ENCODE measurements at places on chromosomes 12 and 14.

GRCh38 chr12:40002178-40003169 is 103.4 kb downstream of the SLC2A13 start:
- DNase-seq, result no peak

GRCh38 chr12:52382854-52383253 is 2.6 kb downstream of the KRT84 start:
- no peak for DNase-seq

DNA sequence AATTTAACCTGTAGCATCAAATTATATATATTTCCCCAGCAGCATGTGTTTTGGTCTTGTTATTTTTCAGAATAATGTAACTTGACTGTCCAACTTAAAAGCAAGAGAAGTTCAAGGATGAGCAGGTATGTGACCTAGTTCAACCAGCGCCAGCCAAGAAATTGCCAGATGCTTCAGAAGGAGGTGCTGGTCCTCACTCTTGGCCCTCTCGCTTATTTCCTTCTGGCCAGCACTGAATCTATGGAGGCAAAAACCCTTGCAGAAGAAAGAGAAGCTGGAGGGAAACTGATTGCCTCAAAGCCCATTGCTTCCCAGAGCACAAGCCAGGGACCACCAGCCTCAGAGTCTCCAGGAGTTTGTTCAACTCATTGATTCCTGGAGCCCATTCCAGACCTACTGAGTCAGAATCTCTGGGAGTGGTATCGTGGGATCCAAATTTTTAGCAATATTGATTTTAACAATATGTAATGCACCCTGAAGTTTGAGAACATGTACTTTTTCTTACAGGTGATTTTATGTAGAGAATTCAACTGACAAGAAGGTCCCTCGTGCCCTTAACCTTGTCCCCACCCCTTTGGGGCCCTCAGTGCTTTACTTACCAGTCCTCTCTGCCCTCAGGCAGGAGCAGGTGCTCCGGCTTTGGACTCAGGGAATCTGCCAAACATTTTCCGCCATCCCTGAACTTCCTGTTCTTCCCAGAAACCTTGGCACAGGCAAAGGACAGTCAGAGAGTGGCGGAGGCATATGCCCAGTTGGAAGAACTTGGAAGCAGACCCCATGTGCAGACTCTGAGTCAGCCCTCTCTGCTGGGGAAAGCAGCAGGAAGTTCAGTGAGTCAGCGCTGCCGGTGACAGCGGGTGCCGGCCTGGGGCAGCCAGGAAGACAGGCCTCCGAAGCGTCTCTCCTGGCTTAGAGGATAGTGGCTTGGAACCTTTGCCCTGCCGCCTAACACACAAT is 10.4 kb downstream of the BEST3 start:
- DNase-seq, result no peak

DNA sequence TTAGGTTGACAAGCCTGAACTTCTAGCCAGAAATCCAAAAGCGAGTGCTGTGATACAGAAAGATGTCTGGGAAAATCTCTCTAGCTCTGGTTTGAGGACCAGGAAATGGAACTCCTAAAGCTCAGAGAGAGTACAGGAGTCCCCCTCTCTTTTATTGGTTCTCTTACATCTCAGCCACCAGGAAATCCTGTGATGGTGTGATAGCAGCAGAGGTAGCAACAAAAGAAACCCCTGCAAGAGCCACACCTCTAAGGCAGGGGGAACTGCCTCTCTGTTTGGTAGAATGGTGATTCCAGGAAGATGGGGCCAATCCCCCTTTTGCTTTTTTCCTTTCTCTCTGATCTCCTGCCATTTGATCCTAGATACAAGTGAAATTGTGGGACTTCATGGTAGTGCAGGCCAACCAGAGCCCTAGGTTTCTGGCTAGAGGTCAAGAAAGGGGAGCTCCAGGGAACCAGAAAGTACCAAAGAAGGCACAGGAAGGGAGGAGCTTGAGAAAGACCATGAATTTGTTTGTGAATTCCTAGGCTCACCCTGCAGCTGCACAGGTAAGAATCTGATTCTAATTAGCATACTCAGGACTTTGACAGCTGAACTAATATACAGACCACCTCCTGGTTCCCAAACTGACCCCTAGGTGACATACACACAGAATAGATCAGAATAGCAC is 88.5 kb downstream of the PAPLN start:
- no peak for DNase-seq

- no peak for DNase-seq
These were observed 366.1 kb upstream of the TMPO start for GRCh38 chr12:98149270-98149669.

DNA sequence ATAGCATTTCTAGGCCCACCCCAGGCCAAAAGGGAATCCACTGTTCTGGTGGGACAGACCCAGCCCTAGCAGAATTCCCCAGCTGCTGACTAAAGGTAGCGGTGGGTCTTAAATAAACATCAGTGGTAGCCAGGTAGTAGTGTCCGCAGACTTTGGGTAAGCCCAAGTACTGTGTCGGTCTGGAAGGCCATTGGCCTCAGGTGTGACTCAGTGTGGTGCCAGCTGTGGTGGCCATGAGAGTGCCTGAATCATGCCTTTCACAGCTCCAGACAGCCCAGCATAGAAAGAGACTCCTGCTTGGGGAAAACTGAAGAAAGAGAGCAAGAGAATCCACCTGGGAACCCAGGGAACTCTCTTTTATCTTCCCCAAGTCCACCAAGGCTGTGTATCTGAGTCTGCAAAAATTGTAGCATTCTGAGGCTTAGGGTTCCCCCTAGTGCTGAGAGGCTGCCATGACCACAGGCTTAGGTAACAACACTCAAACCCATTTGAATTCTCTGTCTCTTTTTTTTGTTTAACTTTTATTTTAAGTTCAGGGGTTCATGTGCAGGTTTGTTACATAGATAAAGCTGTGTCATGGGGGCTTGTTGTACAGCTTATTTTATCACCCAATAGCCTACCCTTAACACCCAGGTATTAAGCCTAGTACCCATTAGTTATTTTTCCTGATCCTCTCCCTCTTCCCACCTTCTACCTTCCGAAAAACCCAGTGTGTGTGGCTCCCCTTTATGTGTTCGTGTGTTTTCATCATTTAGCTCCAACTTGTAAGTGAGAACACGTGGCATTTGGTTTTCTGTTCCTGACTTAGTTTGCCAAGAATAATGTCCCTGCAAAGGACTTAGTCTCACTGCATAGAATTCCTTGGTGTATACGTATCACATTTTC is 16.7 kb upstream of the CD163L1 start:
- no peak for DNase-seq

DNA sequence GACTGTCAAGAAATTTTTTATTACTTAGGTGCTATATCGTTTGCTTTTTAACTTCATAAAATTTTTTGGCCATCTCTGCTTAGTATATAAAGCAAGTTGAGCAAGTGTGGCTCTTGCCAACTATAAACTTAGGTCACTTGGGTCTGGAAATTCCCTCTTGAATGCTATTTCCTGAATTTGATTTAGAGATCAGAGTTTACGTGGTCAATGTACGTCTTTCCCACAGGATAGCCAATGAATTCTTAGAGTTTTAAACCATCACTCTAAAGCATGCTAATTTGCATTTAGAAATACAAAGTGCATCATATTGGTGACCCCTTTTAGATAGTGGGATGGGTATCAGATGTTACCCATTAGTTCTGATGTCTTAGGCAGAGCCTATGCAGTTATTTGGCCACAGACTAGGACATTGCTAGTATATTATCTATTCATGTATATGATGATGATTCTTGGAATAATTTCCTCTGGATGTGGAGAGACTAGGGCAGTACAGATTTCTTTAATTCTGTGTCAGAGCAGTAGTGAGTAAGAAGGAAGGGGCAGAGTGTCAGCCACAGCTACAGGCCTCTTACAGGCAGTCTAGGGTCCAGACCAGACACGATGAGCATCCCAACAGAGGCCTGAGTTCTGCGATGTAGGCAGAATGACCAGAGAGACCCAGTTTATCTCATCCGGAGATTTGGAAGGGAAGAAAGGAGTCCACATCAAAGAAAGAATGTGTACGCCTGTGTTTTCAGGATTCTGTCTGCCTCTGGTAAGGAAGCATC is 30.3 kb downstream of the SCN8A start:
- DNase-seq, result no peak

- no peak for DNase-seq
These were observed 4.7 kb upstream of the C1R start for GRCh38 chr12:7096979-7097378.

DNA sequence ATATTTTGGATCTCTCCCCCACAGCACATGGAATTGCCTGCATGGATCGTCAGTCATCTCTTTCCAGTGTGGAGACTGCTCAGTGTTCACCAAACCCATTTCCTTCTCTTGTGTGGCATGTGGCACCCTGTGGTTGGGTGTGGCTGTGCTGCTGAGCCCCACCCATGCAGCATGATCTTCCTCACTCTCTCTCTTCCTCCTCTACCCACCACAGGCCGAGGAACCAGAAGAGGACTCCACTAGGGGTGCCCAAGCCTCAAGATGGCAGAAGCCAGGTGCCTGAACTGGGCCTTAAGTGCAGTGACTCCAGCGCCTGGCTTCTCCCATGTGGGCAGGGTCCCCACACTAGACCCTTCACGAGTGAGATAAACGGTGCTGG is 66.8 kb upstream of the GPR68 start:
- DNase-seq, result peak; percentile 39

GRCh38 chr12:4539167-4539870 is 629 bp downstream of the RAD51AP1 start:
- no peak for DNase-seq

- DNase-seq, result no peak
These were observed 302.5 kb downstream of the EMP1 start for GRCh38 chr12:13499008-13499407.

DNA sequence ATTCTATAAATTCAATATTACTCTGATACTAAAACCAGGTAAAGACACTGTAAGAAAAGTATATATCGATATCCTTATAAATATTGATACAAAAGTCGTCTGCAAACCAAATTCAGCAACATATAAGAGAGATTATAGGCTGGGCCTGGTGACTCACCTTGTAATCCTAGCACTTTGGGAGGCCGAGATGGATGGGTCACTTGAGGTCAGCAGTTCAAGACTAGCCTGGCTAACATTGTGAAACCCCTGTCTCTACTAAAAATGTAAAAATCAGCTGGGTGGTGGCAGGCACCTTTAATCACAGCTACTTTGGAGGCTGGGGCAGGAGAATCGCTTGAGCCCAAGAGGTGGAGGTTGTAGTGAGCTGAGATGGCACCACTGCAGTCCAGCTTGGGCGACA is 13.5 kb upstream of the TUBA1C start:
- DNase-seq, result no peak

- DNase-seq, result no peak
These were observed 198.0 kb downstream of the FOXN3 start for GRCh38 chr14:89219051-89219450.

DNA sequence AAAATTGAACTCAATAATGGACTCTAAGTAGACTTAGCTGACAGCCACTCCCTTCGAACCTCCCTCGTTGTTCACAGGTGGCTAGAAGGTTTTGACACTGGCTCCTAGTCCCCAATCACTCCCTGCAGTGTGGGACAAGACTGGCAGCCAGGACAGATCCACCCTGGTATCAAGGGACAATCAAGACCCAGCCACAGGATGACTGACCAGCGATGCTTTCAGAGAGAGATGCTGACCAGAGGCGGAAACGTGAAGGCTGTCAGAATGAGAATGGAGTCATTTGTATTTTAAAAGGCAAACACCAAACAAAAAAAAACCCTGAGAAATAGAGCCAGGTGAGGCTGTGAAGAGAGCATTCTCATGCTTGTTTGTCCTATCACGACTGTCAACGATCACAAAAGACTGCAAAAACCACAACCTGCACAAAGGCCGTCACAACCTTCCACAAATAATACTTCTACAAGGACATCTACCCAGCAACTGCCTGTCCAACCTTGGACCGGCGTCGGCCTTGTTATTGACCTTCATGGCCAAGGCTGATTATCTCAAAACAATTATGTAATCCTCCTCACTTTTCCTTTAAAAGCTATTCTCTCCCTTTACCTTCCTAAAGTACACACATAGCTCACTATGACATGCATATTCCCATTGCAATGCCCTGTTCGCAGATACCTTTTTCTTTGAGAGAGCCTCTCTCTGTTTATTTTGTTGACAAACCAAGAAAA is 13.2 kb downstream of the EIF5 start:
- DNase-seq, result no peak

GRCh38 chr14:22002860-22003284 is 329.3 kb upstream of the OR4E1 start:
- peak; percentile 35 for DNase-seq

DNA sequence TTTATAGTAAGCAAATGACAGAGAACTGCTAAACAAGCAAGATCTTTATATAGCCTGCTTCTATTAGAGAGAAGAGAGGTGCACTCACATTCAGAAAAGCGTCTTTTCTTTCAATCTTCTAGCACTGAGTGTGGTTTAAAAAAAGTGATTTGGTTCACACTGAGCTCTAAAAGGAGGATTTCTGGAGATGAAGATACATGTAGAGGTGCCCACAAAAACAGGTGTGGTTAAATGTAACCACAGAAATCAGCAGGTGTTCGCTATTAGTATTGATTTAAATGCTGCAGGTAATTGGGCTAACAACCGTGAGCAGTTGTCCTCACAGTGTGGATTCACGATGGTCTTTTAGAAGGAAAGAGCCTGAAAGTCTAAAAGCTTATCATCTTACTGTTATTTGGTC is 10.7 kb downstream of the PKP2 start:
- DNase-seq, result no peak

GRCh38 chr14:100438271-100438670 is 115.1 kb downstream of the SLC25A47 start:
- DNase-seq, result no peak

- no peak for DNase-seq
These were observed 92.3 kb downstream of the DERA start for GRCh38 chr12:16003460-16003859.

DNA sequence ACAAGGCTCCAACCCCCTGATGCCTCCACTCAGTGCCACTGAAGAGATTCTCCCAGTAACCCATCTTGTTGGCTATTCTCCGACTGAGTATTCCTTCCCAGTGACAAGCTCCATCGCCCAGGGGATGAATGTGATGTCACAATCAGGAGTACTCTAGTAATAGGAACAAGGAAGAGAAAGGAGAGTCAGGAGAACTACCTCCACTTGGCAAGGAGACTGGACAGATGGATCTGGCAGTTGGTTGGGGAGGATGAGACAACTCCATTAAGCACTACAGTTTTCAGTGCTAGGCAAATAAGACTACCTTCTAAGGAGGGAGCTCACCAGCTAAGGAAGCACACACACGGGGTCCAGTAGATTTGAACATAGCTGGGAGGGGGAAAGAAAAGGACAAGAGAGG is 5.3 kb downstream of the RNF41 start:
- no peak for DNase-seq

DNA sequence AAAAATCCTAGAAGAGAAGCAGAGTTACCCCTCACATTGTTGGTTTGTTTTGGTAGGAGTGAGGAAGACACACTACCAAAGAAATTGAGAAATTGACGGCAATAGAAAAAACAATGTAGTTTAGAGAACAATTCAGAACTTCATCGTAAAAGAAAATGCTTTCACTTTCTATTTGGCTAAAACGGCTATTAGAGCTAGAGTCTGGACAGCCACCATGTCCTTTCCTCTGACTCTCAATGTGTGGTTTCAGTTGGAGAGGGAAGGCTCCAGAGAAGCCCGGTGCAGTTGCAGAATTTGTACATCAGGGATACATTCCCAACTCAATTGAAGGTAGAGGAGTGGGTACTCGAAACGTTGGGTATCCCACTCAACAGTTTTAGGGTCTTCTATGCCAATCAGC is 535.3 kb downstream of the GALC start:
- no peak for DNase-seq

- no peak for DNase-seq
These were observed 129.1 kb downstream of the PTPRB start for GRCh38 chr12:70508178-70508577.

GRCh38 chr14:100533656-100534485 is 53.3 kb downstream of the BEGAIN start:
- DNase-seq, result no peak

- no peak for DNase-seq
These were observed 4.4 kb upstream of the GPD1 start for GRCh38 chr12:50099302-50100008.

- no peak for DNase-seq
These were observed 116.9 kb downstream of the PPHLN1 start for GRCh38 chr12:42442888-42443287.
